CD4-positive, alpha-beta T cell treated with Interleukin-6 for 4 hours (primary cell): ENCODE measurements at places on chromosomes 2 and 18.

DNA sequence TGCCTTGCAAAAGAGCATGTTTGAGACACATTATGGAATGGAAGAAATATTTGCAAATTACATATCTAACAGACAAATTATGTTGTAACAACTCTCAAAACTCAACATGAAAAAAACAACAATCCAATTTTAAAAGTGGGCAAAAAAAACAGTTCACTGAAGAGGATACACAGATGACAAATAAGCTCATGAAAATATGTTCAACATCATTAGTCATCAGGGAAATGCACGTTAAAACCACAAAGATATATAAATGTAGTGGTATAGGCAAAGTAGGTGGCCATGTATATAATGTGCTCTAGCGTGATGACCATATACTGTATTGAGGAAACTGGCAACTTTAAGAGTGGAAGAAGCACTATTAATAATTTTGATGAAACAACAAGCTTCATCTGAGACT, 220.1 kb downstream of the IRS1 start:
- no peak for DNase-seq

DNA sequence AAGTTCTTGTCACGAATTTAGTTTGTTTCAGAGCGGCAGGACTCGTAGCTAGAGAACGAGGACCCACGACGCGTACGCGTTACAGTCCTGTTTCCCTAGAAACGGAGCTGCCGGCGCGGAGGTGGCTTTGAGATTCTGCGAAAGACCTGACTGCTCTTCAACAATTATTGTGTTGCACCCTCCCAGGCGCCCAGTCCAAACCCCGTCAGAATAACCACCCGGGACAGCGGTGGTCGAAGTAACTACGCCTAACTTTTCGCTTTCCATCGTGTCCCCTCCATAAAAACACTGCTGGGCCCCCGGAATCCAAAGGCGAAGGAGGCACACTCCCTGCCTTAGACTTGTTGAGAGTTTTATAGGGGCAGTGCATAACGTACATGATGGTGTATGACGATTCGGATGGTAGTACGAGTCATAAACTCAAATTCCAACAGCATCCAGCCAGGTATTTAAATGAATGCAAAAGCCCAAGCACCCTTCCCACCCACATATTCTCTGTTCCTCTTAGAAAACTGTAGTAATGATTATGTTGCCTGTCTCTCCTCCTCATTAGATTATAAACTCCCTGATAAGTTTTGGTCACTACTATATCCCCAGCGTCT, 651 bp upstream of the STAM2 start:
- no peak for DNase-seq

- no peak for DNase-seq
Measured at GRCh38 chr2:70898363-70899240, 37.1 kb upstream of the ATP6V1B1 start.

DNA sequence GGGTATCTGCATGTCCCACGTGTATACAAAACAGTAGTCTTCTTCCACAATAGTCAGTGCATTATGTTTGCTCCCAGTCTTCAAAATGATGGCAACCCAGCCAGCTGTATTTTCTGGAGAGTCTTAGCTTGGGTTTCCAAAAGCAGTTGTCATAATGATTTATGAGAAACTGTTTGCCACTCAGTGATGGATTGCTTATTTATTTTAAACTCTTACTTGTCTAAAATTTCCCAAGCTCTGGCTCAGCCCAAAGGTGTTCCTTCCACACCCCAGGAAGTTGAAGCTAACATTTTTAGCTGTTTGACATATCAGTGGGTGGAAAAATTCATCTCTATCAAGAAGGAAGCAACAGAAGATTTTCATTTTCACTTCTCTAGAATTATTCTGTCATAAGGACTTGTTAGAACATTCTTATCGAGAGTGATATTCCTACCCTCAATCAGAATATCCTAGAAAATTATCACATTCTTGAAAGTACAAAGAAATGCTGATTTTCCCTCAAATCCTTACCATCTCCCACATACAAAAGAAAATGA, 78.8 kb downstream of the ASAP2 start:
- DNase-seq = no peak

DNA sequence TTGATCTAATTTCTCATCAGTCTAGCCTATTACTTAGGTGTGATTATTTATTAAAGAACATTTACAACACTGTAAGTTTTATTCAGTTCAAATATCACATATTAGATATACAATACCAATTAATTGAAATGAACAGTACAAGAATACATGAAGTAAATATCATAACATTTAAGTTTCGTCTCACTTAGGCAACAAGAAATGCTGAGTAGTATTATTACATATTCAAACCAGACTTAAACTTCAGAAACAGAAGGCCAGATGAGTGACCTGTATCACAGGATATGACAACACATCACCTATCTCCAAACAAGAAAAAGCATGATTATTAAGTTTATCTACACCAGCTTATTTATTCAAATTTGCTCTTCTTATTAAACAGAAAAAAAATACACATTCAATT, 48.9 kb downstream of the LONRF2 start:
- DNase-seq = no peak

DNA sequence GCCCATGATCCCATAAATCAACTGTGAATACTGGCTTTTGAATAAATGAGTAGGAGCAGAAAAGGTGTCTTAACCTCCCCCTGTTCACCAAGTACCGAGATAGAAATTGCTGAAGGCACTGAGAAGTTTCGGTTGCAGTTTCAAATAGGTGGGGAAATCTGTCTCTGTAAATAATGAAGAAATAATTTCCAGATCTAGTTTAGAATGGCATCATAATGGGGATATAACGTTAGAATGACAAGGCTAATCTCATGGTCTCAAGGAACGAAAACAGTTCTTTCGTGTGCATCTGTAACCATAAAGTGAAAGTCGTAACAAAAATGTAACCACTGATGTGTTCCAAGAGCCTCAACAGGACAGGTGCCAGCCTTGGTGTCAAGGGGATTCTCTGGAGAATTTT, 49.9 kb upstream of the TMEM18 start:
- DNase-seq = no peak

DNA sequence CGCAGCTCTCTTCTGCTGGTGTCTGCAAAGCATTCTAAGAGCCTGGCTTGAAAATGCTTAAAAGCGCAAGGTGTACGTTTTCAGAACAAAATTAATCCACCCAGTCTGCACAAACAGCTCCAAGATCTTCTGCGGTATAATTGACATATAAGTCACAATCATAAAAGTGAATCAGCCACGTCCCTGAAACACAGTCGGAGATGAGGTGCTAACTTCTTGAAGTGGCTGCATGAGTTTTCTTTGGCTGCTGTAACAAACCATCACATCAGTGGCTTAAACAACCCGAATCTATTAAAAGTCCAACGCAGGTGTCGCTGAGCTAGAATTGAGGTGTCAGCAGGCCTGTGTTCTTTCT, 32.6 kb downstream of the ARL4C start:
- DNase-seq = no peak

GRCh38 chr18:79614211-79614955, 65.2 kb upstream of the CTDP1 start:
- DNase-seq = no peak

GRCh38 chr2:240857039-240858008, 11.3 kb upstream of the AGXT start:
- DNase-seq = no peak

GRCh38 chr18:47050468-47050867, 15.0 kb upstream of the ELOA2 start:
- DNase-seq = peak; percentile 16

DNA sequence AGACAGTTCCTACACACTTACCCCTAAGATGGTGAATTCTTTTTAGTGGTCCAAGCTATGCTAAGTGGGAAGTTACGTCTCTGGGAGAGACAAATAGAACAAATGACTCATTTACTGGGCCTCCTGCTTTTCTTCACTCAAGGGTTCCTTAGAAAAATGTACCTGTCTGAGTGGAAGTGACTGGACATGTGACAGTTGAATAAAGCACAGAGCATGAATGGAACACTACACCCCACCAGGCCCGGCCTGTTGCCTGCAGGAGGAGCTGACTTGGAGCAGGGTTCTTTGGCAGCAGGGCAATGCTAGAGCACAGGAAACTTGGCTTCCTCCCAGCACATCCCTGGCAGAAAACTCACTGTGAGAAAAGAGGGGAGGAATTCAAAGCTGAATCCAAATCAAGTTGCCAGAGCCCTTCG, 451.0 kb upstream of the SETBP1 start:
- no peak for DNase-seq

DNA sequence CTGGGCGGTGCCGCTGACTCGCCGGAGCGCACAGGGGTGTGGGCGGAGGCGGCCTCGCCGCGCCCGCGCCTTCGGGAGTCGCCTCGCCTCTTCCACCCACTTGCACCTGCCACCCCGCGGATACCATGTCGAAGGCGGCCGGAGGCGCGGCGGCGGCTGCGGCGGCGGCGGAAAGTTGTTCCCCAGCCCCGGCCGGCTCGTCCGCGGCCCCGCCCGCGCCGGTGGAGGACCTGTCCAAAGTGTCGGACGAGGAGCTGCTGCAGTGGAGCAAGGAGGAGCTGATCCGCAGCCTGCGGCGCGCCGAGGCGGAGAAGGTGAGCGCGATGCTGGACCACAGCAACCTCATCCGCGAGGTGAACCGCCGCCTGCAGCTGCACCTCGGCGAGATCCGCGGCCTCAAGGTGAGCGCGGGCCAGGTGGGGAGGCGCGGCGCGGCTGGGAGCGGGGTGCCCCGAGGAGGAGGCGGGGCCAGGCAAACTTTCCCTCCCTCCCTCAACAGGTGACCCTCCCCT, 766 bp downstream of the CCDC85A start:
- DNase-seq = no peak

GRCh38 chr2:217208867-217209266, 349.0 kb upstream of the TNP1 start:
- no peak for DNase-seq

- no peak for DNase-seq
Measured at GRCh38 chr18:7870855-7871254, 303.7 kb downstream of the PTPRM start.

DNA sequence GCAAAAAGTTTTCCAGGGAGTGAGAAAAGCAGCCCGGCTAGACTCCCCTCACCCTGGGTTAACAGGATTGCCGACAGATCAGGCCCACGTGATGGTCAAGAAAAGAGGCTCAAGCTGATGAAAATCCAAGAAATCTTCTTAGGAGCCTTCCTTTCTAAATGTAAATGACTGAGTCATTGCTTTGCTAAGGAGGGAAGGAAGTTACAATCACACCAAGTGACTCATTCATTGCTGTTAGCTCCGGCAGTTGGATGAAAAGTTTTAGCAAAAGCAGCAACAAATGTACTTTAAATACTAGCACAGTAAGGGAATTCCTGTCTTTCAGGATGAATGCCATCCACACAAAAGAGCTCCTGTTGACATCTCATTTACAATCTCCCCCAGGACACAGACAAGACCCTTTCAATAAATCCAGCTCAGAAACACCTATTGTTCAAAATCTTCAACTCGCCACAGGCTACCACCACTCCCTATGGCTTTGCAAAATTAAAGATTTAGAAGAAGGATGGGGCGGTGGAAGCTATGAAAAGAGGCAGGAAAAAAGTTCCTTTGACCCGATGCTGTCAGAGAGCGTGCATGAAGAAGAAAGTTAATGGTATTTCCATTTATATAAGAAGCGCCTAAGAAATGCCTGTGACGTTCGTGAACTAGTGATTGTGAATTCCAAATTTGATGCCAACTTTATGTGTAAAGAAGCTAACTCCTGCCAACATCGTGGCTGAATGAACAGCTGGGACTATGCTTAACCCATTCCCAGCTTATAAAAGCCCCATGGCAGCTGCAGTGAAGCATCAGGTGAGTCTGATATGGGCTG, 153.7 kb downstream of the TGIF1 start:
- DNase-seq = peak; percentile 16
